HFF-Myc (cell line): ENCODE measurements at places on chromosomes 16 and 17.

DNA sequence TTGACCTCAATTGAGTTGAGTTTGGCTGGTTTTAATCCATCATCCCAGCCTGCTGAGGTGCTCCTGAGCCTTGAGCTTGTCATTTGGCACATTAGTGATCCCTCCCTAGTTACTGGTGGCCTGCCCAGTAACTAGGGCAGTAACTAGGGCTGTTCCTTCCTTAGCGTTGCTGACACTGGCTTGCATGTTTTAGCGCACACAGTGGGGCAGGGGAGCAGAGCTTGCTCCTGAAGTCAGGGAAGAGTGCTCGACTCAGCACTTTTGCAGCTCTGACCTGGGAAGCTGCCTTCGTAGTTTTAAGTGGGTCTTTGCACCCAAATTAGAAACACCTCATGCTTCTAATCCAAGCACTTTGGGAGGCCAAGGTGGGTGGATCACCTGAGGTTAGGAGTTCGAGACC, 15.7 kb downstream of the CCDC42 start:
- no peak for DNase-seq

DNA sequence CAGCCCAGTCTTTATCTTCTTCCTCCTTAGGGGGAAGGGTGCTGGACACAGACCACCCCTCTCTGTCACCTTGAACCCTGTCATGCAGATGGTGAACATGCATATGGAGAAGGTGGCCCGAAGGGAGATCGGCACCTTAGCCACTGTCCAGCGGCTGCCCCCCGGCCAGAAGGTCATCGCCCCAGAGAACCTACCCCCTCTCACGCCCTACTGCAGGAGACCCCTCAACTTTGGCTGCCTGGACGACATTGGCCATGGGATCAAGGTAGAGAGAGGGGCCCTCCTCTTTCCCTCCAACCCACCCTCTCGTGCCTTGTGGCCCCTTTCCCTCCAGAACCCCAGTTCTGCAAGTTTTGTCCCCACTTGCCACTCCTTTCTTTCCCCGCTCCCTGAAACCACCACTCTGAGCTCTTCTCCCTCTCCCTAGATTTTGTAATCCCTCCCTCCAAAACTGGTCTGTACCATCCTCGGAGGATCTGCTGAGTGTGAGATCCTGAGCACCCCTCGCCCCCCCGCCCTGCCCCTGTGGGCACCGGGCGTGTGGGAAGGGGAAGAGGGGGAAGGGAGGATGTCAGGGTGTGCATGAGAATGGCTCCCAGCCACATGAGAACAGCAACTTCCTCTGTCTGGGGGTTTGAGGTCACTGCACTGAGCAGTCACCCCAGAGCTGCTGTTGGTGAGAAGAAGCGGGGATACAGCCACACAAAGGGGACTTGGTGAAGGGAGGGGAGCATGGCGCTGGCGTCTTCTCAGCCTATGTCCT, 7.3 kb downstream of the ABI3 start:
- DNase-seq: no peak

- DNase-seq: no peak
These were observed 11.0 kb downstream of the EFTUD2 start for GRCh38 chr17:44887971-44888954.

DNA sequence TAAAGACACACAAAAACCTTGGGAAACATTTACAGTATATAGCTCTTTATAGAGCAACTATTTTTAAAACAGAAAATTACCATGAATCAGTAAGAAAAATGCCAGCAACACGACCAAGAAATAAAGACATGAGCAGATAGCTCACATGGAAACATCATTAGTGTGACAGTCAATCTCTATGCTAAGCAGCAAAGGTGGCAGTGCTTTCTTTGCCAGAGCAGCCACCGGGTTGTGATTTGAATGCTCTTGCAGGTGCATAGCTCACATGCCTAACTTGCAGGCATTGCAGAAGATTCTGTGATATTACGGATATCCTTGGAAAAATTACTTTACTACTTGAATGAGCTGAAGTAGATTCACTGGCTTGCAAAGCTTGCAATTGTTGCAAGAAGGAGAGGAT, 652.9 kb upstream of the C16orf82 start:
- no peak for DNase-seq

GRCh38 chr16:58507195-58507962, 7.4 kb downstream of the NDRG4 start:
- no peak for DNase-seq

DNA sequence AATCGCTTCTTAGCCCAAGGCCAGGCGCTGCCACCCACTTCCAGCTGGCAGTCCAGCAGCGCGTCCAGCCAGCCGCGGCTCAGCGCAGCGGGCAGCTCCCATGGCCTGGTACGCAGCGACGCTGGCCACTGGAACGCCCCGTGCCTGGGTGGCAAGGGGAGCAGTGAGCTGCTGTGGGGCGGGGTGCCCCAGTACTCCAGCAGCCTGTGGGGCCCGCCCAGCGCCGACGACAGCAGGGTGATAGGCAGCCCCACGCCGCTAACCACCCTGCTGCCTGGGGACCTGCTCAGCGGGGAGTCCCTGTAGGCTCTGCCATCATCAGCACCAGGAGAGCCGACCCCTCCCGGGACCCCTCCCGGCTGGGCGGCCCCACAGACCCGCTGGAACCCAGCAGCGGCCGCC, 24.0 kb downstream of the TMC6 start:
- no peak for DNase-seq

GRCh38 chr17:21161498-21162393, 35.0 kb downstream of the DHRS7B start:
- no peak for DNase-seq

DNA sequence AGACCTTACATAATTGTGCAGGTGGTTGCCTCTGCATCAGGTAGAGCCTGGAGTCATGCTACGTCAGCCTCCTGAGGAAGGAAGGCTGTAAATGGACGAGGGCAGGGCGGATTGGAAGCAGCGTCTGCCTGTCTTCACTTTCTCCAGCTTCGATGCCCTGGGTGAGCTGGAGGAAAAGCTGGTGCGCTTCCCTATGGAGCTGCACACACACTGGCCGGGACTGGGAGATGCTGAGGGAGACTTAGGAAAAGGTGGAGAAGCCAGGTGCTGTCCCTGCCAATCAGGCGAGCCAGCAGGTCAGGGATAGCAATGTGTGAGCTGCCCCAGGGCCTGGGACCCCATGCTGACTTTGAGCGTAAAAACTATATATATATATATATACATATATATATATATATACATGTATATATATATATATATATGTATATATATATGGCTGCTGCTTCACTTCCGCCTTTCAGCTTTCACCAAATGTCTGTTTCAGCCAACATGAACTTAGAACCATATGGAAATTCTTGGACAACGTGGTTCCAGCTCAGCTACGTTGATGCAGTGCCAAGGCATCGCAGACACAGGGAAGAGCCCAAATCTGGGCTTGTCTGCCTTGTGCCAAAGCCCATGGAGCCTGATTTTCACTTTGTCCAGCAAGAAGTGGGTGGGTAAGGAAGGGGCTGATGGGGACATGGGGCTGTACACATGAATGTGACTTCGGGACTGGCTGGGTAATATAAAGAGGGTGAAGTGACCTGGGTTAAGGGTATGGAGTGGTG, 71.5 kb upstream of the NKD1 start:
- no peak for DNase-seq

DNA sequence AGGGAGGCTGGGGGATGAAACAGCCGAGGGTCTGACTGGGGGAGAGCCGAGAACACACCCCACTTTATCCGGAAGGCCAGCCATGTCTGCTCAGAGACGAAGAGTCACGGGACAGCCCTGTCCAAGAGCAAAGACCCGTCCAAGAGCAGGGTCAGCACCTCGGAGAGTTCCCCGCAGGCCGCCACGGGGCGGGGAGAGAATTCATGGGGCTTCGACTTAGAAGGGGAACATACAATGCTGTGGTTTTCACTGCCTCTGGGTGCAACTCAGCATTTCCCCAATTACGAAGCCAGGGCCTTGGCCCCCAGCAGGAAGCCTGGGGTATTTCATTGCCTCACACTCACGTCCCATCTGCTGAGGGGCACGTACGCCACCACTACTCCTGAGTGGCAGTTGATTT, 59.3 kb downstream of the JPH3 start:
- DNase-seq: no peak

DNA sequence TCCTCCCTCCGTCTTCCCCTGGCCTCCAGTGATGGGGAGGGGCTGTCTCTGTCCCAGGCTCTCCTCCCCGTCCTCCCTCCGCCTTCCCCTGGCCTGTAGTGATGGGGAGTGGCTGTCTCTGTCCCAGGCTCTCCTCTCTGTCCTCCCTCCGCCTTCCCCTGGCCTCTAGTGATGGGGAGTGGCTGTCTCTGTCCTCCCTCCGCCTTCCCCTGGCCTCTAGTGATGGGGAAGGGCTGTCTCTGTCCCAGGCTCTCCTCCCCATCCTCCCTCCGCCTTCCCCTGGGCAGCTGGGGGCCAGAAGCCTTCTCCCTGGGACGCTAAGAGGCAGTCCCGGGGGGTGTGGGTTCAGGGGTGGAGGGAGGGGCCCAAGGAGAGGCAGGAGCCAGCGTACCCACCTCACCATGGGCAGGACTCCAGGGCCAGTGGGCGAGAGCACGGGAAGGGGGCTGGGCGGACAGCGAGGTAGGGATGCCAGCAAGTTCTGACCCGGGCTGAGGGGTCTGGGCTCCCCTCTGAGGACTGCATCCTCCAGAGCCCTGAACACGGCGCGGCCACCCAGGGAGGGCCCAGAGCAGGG, 14.8 kb downstream of the UTS2R start:
- no peak for DNase-seq

DNA sequence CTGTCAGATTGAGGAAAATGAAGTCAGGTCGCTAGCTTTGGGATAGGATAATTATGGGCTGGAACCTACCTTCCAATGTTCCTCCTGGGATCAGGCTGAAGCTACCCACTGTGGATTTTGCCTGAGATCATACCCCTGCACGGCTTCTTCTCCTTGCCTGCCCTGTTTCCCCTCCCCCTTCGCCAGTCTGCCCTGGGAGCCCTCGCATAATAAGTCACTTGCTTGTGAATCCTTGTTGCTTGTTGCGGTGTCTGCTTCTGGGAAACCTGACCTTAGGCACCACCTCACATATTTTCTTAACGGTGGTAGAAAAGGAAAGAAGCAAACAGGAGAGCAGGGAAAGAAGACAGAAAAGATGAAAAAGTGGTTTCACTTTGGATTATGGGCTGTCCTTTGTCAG, 13.3 kb upstream of the PMP22 start:
- no peak for DNase-seq

GRCh38 chr17:37725601-37726146, 19.2 kb downstream of the HNF1B start:
- no peak for DNase-seq

- no peak for DNase-seq
These were observed 32.3 kb downstream of the SLC7A5 start for GRCh38 chr16:87836844-87837581.

- DNase-seq: no peak
These were observed 477.9 kb upstream of the CA10 start for GRCh38 chr17:52636443-52636842.

DNA sequence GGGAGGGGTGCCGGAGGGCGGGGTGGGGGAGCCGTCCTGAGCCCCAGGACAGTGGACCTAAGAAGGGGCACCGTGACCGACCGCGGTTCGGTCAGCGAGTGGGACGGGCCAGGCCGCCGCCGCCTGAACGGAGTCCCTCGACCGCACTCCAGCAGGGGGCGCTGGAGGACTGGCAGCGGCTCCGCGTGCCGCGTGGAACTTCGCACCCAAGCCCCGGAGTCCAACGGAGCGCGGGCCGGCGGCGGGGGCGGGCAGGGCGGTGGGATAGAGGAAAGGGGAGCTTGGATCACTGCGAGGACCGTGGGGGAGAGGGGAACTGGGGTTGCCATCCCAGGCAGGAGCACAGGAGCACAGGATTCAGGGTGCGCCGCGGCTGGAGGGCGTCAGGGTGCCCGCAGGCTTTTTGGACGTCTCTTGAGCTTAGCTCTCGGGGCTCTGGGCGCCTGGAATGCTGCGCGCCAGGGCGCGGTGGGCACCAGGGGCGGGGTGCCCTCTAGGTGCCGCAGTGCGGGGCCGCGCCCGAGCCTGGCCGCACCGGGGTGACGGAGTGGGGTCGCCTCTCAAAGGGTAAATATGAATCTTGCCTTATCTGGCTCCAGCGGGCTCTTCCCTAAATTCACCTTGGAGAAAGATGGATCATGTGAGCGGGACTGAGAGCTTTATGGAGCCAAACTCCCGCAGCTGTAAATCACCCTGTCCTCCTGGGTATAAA, 379 bp upstream of the OTOP2 start:
- DNase-seq: no peak

- DNase-seq: no peak
These were observed 137.9 kb downstream of the GAS7 start for GRCh38 chr17:10060526-10060925.

DNA sequence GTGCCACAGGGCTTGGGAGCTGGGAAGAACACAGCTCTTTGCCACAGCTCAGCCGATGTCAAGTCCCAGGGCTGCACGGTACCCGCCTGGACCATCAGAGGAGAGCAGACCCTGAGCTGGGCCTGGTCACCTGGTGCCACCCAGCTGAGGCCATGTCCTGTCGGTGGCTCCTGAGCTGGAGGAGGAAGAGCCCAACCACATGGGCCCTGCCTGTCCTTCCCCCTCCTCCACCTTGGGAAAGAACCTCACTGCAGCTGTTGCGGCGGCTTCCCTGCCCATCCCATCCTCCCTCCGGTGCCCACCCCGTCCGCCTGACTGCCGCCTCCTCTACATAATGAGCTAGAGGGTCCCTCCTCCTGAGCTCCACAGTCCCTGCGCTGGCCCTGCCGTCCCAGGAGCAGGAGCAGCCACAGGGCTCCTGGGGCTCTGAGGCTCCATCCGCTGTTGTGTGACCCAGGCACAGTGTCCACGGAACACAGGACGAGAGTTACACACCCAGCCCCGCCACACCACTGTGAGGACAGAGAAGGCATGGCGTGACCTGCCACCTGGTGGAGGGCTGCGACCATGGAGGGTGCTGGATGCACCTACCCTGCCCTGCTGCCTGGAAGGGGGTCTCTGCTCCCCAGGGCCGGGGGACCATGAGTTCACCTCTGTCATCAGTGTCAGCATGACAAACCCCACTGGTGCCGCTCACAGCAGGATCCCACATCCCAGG, 21.4 kb upstream of the CHMP6 start:
- DNase-seq: no peak

GRCh38 chr16:50839356-50839755, 97.5 kb downstream of the CYLD start:
- no peak for DNase-seq

- no peak for DNase-seq
These were observed 10.7 kb upstream of the SMTNL2 start for GRCh38 chr17:4573669-4574068.

GRCh38 chr16:69277413-69277812, 33.7 kb upstream of the VPS4A start:
- no peak for DNase-seq

GRCh38 chr17:17826342-17826713, 10.5 kb downstream of the SREBF1 start:
- DNase-seq: no peak

DNA sequence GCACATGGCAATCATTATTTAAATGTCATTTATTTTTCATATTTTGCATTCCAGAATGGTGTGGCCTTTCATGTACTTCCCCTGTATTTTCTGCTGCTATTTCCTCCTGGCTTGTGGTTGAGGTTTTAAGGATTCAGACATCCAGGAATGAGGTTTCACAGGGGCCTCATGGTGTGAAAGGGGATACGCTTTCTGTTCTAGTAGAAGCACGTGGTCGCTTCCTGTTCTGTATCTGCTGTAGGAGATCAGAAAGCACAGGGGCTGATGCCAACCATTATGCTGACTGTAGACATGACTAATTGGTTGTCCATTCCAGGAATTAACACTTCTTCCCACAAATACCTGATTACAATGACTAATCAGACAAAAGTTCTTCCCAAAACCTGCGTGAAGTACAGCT, 405.9 kb downstream of the SHISA9 start:
- no peak for DNase-seq
